NCI-H2029 (cell line): ENCODE measurements at places on chromosomes 7 and 10.

DNA sequence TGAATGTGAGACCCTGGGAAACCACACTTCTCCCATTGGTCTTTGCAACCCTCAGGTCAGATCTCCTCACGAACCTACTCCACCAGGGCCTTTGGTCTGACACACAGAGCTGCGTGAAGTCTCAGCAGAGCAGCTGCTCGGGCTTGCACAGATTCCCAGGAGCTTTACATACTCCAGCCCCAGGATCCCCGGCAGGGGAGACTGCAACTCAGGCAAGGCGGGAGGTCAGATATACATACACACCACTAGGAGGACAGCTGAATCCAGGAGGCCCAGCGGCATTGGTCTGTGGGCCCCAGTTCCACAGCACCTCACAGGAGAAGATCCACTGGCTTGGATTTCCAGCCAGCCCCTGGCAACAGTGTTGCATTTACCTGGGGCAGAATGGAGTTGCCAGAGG is 239.2 kb downstream of the GPAM start:
- DNase-seq: no peak

GRCh38 chr7:10767771-10768170 is 205.9 kb upstream of the PHF14 start:
- DNase-seq: no peak

DNA sequence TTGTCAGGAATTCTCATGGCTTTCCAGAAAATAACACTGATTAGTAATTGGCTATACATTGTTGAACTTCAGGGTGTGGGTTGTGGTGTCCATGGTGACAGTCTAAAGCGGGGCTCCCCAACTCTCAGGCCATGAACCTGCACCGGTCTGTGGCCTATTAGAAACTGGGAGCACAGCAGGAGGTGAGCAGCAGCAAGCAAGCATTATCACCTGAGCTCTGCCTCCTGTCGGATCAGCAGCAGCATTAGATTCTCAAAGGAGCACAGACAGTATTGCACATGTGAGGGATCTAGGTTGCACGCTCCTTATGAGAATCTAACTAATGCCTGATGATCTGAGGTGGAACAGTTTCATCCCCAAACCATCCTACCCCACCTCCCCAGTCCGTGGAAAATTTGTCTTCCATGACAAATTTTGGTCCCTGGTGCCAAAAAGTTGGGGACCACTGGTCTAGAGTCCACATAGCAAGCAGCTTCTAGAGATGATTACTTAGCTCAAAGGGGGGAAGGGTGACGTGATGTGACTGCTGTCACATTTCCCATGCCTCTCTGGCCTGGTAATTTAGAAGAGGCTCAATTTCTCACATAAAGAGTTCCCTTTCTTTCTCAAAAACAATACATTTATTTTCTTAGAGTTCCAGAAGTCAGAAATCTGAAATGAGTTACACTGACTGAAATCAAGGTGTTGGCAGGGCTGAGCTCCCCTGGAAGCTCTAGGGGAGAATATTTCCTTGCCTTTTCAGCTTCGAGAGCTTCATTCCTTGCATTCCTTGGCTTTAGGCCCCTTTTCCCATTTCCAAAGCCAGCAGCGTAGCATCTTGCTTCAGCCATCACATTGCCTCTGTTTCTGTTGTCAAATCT is 17.6 kb upstream of the FAM221A start:
- no peak for DNase-seq

DNA sequence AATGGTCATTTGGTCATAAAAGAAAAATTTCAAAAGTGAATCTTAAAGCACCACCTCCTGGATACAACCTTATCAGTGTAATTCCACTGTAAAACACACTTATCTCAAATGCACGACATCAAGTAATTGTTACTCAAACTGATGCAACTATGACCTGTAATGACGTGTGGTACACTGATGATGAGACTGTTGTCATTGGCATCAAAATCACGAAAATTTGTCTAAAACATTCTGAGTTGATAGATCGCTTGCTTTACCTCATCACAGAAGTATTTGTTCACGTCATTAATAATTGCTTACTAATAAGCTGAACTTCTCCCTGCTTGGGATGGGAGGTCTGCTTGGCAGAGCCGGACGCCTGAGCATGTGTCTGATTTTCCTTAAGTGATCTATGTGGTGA is 221.8 kb upstream of the KLF6 start:
- DNase-seq: no peak

DNA sequence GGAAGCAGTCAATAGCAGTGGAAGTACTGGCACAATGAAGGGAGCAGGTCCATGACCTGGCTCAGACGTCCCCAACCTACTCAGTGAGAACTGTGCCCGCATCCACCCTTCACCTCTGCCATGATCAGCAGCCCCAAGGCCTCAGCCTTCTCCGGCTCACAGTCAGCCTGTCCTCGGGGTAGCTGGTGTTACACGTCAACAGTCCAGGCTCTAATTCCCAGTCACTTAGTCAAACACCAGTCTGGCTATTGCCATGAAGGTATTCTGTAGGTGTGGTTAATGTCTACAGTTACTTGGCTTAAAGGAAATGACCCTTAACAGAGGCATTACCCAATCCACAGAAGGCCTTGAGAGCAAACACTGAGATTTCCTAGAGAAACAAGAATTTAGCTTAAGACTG is 49.1 kb downstream of the GRB10 start:
- no peak for DNase-seq

GRCh38 chr7:107628461-107629064 is 32.1 kb upstream of the SLC26A4 start:
- no peak for DNase-seq

- no peak for DNase-seq
Observed at GRCh38 chr10:126186766-126187165, 201.5 kb downstream of the ADAM12 start.

- no peak for DNase-seq
Observed at GRCh38 chr7:138974675-138975292, 6.4 kb downstream of the KIAA1549 start.

DNA sequence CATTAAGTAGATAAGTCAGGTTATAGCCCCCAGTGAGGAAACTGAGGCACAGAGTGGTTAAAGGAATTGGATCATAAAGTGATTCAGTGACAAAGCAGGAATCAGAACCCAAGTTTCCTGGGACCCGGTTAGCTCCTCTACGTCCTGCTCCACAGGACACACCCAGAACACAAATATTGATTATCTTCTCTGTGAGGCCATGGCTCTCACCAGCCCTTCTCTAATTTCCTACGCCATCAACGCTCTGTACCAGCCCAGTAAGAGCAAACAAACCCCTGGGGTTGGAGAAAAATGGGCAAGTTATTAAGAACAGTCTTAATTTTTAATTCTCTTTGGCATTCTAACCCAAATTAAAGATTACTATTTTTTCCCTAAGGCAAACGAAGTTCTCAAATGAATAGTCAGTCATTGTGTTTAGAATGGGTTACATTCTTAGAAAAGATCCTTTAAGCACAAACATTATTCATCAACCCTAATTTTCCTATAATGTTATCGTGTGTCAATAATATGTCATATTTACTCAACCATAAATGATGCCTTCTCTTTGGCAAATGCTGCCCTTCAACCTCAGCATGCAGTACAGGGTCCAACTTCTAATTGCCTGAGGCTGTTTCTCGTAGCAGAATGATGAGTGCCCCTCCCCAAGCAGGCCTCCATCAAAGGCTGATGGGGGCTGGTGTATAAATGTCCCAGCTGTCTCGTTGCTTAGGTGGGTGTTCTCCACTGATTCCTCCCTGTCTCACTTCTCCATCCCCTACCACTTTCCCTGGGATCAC is 25.4 kb upstream of the TM9SF3 start:
- DNase-seq: no peak

DNA sequence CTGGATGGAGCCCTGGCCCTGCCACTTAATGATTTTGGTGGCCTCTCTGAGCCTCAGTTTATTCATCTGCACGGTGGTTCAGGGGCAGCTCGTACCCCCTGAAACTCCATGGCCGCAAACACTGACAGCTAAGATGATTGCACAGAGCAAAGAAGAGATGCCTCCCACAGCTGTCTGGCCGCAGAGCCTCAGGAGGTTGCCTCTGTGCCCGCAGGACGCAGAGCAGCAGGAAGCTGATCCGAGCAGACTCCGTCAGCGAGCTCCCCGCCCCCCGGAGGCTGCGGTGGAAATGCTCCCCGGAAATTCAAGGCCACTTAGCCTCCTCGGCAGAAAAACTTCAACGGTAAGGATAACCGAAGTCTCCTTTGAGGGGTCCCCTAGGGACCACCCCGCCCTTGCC is 30.2 kb upstream of the C10orf53 start:
- DNase-seq: no peak

DNA sequence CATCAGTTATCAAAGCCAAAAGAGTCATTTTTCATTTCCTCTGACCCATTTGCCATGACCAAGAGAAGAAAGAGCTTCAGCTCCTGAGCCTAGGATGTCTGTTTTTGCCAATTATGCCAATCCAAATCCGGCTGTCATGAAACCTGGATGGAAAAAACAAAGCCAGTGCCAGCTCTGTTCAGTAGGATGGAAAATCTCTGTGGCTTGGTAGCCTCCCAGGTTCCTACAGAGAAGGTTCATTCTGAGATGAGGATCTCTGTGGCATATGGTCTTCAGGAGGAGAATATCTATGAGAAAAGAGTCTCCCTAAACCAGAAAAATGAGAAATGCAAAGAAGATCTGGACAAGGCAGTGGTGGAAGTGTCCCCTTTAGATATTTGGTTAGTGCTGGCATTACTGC is 475.4 kb downstream of the CNTNAP2 start:
- no peak for DNase-seq

DNA sequence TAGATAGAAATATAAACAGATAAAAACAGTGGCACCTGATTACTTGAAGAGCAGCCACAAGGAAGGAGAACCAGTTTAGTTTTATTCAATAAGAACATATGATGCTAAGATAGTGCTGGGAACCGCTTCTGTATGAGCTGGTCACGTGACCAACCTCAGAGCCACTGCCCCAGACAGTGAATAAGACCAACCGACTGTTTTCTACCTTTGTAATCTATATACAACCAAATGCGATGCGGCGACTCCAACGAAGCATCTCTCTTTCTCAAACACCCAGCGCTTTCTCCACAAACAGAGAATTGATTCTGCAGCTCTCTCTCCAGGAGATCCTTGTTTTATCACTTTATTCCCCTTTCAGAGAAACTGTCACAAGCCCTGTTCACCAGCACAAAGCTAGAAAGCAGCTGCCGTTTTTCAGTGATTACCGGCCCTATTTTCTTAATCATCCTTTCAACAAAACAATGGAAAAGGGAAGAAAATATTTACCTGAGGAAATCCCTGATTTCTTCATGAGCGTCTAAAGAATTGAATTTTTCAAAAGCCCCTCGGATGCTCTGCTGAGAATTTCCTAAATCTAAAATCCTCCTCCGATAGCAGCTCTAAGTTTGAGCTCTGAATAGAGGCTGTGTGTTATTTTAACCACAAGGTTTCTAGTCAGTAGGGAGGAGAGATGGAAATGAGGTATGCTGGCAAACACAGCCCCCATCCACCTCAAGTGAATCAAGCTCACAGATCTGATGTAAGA is 55.7 kb upstream of the JCAD start:
- DNase-seq: no peak

GRCh38 chr10:114486938-114487814 is 82.9 kb upstream of the AFAP1L2 start:
- no peak for DNase-seq

GRCh38 chr7:30166155-30166840 is 31.5 kb downstream of the MTURN start:
- no peak for DNase-seq

DNA sequence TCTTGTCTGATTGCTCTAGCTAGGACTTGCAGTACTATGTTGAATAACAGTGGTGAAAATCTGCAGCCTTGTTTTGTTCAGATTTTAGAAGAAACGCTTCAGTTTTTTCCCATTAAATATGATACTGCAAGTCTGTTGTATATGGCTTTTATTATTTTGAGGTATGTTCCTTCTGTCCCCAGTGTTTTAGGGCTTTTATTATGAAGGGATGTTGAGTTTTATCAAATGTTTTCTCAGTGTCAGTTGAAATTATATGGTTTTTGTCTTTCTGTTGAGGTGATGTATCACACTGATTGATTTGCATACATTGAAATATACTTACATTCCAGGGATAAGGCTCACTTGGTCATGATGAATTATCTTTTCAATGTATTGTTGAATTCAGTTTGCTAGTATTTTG is 60.5 kb upstream of the HELLS start:
- no peak for DNase-seq

DNA sequence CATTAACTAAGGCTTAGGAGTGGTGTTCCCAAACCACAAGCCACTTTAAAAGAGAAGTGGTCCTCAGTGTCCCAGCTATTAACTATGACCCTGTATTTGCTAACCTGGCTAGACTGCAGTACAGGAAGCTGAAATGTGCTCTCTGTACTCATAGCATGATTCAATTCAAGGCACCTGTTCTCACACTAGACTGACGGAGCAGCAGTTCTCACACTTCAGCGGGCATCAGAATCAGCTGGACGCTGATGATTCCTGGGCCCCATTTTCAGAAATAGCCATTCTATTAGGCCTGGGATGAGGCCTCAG is 24.5 kb upstream of the MSRB2 start:
- DNase-seq: peak; percentile 79
